ENCODE measurements at places on chromosomes 2 and 18.

DNA sequence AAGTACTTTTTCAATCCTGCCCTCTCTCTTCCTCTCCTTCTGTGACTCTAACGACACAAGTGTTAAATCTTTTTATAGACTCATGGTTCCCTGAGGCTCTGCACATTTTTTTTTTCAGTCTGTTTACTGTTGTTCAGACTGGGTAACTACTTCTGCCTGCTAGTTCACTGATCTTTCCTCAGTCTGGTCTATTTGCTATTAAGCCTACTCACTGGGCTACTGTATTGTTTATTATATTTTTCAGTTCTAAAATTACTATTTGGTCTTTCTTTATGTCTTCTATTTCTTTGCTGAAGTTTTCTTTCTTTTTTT, 21.3 kb downstream of the PPP3R1 start:
- no peak for DNase-seq

GRCh38 chr2:105309147-105309545, 20.4 kb downstream of the TGFBRAP1 start:
- no peak for DNase-seq

DNA sequence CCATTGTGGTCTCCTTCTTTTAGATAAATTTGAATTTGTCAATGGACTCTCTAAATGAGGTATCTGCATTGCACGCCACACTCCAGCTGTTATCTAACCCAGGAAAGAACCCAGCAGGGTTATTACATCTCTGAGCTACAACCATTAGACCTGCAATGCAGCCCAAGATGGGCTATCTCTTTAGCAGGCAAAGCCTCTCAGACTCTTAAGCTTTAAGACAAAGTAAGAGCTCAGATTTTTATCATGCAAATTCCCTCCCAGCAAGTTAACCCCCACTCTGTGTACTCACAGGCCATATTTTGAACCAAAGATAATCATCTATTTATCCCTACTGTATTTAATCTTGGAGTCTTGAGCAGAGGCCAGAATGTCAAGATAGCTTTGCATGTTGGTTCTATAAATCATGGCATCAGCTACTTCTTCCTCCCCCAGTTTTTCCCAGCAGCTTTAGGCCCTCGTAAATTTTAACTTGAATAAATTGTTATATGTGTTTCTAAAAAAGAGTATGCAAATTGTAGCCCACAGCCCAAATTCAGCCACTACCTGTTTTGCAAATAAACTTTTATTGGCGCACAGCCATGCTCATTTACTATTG, 273.7 kb upstream of the PKDCC start:
- DNase-seq = peak; percentile 83

GRCh38 chr2:21423854-21424253, 300.1 kb downstream of the TDRD15 start:
- DNase-seq = no peak

- DNase-seq = no peak
Observed at GRCh38 chr2:105643405-105644173, 101.1 kb upstream of the NCK2 start.

GRCh38 chr2:100731535-100731981, 88.4 kb upstream of the NPAS2 start:
- no peak for DNase-seq

DNA sequence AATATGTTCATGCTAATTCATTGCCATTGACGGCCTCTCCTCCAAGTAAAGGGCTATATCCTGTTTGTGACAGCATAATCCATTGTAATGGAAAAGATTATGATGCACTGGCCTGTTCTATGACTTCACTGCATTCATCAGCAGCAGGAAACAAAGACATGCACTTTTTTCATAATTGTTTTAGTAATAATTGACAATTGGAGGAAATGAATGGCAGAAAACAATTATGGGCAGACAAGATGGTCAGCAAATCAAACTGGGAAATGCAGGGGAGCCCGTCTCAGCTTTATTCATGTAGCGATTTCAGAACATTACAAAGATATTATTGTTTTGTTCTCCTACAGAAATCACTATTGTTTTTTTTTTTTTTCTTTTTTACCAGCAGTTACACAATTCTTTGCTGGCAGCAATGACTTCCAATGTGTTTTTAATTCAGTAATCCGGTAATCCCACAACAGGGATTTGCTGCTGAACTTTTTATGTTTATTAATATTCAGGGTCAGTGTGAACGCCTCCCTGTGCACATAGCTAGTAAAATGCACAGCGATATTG, 33.8 kb upstream of the RASGRP3 start:
- DNase-seq = no peak

DNA sequence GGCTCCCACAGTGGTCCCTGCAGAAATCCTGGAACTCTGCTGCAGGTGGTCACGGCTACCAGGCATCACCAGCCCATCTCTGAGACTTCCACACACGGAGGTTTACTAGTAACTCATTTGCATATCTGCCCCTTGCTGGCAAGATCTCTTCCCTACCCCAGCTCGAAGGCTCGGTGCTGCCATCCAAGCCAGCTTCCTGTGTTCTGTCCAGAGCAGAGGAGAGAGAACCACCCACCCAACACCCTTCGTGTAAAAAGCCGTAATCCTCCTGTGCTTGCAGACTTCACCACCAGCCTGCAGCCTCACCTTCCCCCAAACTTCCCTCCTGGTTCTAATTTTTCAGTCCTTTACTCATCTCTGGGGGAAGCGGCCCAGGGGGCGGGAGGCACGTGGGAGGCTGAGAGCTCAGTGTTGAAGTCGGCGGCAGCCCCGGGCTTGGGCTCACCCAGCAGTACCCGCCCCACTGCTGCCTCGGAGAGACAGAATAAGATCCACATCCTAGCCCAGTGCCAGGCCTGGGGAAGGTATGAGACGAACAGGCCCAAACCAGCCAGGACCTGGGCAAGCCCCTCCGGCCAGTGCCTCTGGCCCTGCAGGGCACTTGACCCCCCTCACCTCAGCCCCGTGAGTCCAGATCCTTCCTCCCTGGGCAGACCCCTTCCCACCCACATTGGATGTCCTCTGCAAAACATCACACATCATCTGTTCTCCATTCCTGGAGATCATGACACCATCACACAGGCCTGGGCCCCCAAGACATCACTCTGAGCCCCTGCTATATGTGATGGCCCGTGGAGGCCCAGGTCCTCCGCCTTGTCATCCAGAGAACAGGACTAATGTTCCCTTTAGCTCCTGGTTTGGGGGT, 145.8 kb upstream of the ID2 start:
- DNase-seq = no peak

DNA sequence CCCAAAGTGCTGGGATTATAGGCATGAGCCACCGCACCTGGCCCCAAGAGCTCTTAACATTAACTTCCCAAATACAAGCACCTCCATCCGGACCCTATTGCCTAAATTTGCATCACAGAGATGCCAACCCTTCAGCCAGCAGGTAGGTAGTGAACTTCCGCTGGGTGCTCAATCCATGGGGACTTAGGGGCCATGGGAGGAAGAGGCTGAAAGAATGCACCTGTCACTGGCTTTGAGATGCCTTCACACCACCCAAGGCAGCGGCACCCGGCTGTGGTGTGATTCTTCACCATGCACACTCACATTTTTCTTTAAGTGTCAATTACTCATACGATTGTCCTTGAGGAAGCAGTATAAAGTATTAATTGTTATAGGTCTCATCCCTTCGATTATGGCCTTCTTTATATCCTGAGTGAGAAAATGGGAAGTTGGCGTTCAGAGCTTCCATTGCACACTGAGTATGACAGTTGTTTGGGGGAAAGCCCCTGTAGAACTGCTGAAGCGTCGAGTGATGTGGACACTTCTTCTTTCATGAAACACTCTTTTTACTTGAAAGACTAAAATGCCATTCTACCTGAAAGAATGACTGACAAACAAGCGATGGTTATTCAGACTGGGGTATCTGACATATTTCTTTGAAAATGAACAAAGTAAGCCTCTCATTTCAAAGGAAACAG, 51.8 kb upstream of the BIN1 start:
- no peak for DNase-seq

DNA sequence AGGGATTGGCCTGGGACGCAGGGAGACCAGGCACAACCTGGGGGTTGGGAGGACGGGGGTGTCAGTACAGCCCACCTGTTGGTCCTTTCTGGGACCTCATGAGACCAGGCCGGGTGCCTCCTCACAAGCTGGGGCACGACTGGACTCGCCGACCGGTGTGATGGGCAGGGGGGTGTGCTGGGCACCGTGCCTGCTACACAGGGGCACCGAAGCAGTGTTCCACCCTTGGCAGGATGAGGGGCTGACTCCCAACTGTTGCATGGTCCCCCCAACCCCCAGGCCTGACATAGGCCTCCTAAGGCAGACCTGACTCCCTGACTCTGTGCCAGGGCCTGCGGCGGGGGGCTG, 256.7 kb downstream of the ATAD2B start:
- DNase-seq = no peak

- DNase-seq = no peak
Observed at GRCh38 chr2:238578256-238578655, 151.5 kb downstream of the ASB1 start.

DNA sequence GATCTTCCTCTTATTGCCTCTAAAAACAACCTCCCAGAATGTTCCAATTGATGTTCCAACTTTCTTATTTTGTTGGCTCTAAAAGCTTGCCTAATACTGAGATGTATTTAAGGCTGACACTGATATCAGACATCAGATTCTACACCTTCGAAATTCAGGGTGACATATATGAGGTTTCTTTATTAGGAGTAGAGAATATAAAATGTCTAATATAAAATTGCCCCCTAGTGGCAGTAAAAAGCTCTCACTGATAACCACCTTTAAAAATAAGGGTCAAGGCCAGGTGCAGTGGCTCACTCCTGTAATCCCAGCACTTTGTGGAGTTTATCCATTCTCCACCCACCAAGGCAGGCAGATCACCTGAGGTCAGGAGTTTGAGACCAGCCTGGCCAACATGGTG, 789.7 kb upstream of the SLC39A10 start:
- DNase-seq = no peak

GRCh38 chr2:172179045-172179701, 76.5 kb upstream of the DLX2 start:
- DNase-seq = no peak

DNA sequence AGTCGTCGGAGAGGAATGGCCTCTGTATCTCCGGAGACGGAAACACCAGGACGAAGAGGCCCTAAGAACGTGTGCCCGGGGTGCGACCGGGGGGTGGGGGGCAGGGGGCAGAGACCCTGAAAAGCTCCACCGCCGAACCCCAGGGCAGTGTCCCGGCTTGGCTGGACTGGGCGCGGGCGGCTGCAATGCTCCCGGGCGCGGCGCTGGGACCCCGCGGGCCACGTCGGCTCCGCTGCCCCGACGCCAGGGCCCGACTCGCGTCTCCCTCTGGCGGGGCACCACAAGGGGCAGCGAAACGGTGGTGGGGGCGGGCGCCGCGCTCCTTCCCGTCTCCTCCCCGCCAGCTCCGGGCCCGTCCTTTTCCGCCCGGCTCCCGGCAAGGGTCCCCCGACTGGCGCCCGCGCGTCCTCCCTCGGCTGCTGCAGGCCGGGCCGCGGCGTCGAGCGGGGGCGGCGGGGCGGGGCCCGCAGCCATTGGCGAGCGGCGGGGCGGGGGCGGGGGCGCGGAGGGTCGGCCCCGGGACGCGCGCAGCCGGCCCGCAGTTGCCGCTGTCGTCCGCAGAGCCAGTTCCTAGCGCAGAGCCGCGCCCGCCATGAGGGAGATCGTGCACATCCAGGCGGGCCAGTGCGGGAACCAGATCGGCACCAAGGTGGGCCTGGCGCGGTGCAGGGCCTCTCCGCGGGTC, at the start of gene TUBB6:
TSS of gene TUBB6 (plus strand) at position 541 of the 685 bp plus-strand sequence. CDS start at position 593, 52 bp downstream.
- DNase-seq = no peak

DNA sequence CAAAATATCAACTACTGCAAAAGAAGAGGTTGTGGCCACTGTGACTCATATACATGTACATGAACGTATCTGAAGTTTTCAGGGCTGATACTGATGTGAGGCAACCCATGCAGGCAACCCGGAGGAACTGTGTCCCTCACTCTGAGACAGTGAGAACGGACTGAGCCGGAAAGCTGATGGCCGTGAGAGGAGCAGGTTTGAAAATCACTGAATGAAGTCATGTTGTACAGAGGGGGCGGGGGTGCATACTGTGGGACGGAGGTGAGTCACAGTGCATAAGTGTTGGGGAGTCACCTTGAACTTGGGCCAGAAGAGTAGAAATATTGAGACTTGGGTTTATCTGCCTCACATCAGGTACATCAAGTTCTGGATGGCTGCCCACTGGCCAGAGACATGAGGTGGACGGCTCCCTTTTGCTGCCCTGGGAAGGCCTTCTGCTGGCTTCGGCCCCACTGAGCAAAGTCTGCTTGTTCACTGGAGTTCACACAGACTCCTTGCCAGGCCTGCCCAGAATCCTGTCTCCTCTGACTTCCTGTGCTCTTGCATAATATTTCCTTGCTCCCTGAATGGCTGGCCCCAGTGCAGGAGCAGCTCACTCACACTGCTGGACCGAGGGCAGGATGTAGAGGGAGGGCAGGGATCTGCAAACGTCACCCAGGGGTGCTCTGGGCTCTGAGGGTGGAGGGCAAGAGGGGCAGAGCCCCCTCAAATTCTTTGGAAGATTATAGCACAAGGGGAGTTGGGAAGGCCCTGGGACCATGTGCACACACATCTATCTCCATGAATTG, 18.1 kb downstream of the EPAS1 start:
- no peak for DNase-seq

DNA sequence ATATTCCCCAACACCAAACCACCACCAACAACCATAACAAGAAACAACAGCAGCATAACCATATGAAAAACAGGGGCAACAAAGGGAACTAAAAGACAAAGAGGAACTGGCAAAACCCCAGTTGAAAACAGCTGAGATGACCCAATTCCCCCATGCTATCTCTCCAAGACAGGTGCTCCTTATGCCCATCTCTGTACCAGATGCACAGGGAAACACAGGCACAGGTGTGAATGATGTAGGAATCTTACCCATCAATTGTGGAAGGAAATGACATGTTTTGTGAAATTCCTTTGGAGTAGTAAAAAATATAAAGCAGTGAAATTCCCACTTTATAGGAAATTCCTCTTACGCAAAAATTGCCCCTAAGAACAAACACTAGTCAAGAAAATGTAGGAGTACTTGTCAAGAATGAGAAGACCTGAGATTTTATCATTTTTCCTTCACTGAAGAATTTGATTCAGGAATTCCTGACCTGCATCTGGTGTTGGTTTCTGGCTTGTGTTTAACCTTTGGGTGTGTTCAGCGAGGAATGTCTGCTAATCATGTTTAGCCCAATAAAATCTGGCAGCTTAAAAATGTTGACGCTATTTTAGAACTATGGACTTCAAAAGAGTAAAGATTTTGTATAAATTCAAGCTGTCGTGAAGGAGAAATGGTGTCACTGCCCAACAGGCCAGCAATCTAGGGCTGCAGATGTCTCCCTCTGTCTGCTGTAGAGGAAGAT, 67.7 kb upstream of the ARHGAP28 start:
- DNase-seq = no peak

- DNase-seq = no peak
Observed at GRCh38 chr2:8595428-8595805, 86.4 kb upstream of the ID2 start.

GRCh38 chr18:25282896-25283703, 68.9 kb downstream of the ZNF521 start:
- DNase-seq = no peak

GRCh38 chr2:102473020-102473419, at the start of gene SLC9A4:
SLC9A4 (plus strand) TSS chr2:102473226; CDS start chr2:102473760, 534 bp downstream.
- peak; percentile 1 for DNase-seq

GRCh38 chr2:232113821-232114220, 152.3 kb downstream of the DIS3L2 start:
- no peak for DNase-seq

GRCh38 chr2:58019229-58019628, 27.4 kb upstream of the VRK2 start:
- no peak for DNase-seq

GRCh38 chr2:177217247-177217843, 4.8 kb downstream of the HNRNPA3 start:
- no peak for DNase-seq

GRCh38 chr2:230614913-230615332, 97.7 kb upstream of the CAB39 start:
- no peak for DNase-seq

- DNase-seq = no peak
Observed at GRCh38 chr2:106919012-106919411, 33.0 kb upstream of the ST6GAL2 start.

All from NCI-H1048 (cell line).